ENCODE measurements at places on chromosomes 4 and X.

DNA sequence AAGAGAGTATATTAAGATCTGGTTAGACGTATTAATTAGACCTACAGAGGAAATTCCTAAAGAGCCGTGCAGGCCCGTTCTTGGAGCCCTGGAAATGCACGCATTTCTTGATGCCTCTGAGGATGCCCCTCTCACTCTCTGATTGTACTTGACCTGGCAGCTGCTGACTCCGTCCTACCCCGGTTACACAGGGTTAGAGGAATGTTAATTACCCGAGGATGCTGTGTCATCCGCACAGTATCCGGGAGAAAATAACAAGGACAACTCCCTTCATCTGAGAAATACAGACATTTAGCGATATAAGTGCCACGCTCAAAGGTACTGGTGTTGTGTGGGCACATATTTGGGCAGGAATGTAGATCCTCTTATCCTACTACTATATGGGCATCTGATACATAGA lies 404.6 kb upstream of the FAT1 start:
- DNase-seq: no peak

DNA sequence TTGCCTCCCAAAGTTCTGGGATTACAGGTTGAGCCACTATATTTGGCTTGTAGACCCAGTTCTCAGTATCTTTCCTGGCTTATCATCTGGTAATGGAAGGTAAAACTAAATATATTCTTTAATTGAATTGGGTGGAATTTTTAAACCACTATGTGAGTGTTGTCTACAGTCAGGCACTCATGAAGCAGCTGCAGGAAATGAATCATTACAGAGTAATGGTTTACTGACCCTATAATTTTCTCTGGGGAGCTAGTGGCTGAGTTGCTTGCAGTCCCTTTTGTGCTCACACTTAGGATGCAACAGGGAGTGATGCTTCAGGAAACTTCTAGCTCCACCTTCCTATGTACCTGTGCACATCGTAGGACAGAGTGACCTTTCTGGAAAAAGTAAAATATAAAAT lies 4.1 kb upstream of the UGT2B7 start:
- no peak for DNase-seq

DNA sequence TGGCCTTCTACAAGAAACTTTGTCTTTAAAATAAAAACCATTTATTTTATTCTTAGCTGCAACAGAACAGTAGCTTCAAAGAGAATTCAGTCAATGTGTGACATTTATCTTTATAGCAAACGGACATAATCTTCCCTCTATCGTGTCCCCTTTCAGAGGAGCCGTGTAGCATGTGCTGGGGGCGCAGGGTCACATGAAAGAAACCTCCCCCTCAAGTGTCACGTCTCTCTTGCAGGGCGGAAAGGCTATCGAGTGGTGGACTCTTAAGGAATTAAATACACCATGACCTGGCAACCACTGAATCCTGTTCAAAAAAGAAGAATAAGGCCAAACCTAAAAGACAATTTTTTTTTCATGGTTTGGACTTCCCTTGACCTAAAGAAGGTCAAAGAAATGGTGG lies 40.2 kb downstream of the ZNF827 start:
- DNase-seq: no peak

DNA sequence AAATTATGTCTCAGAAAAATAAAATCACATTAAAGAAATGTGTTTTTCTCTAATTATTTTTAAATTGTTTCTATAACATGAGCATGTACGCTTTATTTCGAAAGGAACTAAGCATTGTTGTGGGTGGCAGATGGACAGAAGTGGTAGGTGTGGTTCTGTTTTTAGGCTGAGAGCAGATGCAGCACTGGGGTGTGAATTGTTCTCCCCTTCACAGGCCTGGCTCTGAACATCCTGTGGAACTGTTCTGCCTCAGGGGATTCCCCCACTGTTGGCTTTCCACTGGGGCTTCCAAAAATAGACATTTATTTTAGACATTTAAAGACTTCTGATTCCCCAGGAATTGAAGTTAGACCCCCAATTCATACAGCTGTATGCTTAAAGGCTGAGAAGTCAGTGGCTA lies 41.9 kb upstream of the PDHA2 start:
- DNase-seq: no peak

DNA sequence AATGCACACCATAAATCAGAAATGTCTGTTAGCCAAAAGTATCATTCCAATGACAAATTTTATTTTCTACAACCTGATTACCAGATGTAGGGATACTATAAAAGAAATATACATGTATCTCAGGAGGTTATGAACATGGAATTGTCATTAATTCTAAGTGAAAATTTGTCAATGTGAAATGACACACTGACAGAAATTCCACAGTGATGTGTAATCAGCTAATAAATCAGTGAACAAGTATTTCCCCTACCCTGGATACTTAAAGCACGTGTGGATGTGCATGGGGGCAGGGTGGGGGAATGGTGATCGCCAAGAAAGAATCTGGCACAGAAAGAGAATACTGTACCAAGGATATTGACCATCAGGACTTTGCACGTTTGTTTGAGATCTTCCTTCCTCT lies 123.6 kb downstream of the SH3RF1 start:
- no peak for DNase-seq

GRCh38 chrX:132292793-132293192 lies 73.5 kb upstream of the RAP2C start:
- no peak for DNase-seq

DNA sequence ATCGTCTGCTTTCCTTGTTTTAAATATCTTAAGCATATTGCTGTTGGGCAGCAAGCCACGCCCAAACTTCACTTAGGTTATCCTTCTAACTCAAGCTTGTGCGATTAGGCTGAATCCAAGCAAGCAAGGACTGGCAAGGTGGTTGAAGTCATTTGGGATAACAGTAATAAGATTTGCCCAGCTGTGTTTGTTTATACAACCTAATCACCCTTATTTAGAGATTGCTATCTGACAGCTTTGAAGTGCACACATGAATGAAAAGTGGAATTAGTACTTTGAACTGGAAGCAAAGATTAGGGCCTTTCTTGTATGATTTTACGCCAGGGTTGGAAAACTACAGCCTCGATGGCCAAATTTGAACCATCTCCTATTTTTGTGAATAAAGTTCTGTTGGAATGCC lies 182.1 kb downstream of the ASB9 start:
- DNase-seq: no peak

DNA sequence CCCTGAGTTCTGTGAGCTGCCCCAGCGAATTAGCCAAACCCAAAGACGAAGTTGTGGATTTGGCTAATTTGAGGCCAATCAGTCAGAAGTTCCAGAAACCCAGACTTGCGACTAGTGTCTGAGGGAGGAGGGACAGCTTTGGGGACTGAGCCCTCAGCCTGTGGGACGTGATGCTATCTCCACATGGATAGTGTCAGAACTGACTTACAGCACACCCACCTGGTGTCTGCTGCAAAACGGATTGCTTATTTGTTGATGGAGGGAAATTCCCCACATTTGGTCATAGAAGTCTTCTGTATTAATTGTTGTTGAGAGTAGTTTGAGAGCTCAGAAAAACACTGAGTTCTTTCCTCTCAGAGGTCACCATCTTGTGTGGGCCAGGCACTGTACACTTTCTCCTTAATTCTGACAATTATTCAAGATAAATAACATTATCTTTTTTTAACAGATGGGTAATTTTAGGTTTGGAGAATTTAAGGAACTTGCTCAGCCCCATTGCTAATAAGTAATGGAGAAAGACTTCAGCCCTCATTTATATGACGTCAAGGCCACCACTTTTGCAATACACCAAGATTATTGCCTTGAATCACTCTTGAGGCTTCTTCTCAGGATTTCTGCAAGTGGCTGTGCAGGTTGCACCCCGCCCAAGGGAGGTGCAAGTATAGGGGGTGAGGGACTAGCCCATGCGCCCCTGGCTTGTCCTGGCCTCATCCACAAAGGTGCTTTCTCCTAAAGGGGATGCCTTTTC lies 16.7 kb downstream of the CLRN2 start:
- DNase-seq: no peak

DNA sequence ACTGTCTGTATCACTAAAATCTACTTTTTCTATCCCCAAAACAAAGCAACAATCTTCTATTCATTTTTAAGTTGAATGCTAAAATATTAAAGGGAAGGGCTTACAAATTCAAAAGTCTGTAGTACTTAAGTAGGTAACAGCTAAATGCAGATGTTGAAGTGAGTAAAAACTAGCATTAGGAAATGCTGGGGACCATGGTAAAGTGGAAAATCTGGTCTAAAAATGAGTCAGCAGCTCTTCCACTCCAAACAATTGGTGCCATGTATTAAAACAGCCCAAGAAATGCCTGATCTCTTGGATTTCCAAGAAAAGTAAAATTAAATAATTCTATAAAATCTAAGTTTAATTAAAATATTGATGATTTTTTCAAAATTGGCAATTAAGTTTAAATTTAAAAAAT lies 73.3 kb upstream of the PPP3CA start:
- no peak for DNase-seq

GRCh38 chr4:91990726-91991125 lies 313.0 kb upstream of the GRID2 start:
- no peak for DNase-seq

- DNase-seq: no peak
These were observed 63.0 kb downstream of the SEC24D start for GRCh38 chr4:118772767-118773428.

DNA sequence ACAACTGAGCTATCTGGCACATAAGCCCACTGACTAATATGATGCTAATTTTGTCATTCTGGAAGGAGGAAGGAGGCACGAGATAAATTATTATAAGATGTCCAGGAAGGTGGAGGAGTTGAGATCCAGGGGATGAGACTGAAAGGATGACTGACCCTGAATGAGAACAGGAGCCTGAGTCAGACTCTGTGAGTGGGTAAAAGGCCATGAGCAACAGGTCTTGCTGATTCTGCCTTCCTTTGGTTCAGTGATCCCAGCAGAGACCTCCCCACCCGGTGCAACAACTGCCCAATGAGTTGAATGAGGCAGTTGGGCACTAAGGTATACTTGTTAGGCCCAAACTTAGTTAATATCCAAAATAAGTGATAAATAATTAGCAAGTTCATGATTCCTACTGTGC lies 238.1 kb upstream of the GPC4 start:
- no peak for DNase-seq

DNA sequence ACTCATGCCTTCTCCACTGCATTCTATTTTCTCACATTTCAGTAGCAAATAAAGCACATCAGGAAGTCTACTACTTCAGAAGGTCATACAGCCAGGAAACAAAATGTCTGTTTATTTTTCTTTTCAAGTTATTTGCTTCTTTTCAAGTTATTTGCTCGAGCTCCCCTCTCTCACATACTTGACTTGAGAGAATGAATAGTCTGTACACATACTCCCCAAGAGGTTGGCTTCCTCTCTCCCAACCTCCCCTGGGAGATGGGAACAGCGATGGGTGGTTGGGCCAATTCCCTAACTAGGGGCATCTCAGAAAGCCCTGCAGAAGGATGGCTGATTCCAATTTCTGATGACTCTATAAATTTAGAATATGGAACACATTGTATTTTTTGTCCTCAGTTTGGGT lies 64.7 kb upstream of the PTPN13 start:
- no peak for DNase-seq

DNA sequence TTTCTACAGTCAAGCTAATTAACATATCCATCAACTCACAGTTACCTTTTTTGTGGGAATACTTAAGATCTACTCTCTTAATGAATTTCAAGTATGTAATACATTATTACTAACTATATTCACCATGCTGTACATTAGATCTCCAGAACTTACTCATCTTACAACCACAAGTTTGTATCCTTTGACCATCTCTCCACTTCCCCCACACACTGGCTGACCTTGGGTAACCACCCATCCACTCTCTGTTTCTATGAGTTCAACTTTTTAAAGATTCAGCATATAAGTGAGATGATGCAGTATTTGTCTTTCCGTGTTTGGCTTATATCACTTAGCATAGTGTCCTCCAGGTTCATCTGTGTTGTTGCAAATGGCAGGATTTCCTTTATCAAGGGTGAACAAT lies 30.5 kb upstream of the MAGED1 start:
- DNase-seq: no peak

DNA sequence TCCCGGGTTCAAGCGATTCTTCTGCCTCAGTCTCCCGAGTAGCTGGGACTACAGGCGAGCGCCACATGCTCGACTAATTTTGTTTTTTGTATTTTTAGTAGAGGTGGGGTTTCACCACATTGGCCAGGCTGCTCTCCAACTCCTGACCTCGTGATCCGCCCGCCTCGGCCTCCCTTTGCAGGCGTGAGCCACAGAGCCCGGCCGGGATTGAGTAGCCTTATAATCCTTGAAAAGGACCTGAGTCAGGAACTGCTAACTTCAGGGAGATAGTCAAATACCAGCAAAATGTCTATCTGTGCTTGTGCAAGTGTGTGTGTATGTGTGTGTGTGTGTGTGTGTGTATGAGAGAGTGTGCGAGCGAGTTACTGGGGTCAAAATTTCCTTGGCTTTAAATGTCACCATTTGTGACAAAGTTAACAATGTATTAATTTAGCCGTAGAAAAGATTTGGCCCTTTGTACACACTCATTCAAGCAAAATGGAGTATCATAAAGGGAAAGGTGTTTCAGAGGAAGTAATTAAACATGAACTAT lies 1.8 kb upstream of the KDM6A start:
- no peak for DNase-seq

- no peak for DNase-seq
These were observed 4.7 kb upstream of the ZNF518B start for GRCh38 chr4:10461850-10462400.

- no peak for DNase-seq
These were observed 143.8 kb downstream of the FBXW7 start for GRCh38 chr4:152392079-152392478.

- no peak for DNase-seq
These were observed 131.2 kb downstream of the GLRA3 start for GRCh38 chr4:174697896-174698295.

GRCh38 chr4:159498446-159499115 lies 395.7 kb downstream of the RAPGEF2 start:
- no peak for DNase-seq

DNA sequence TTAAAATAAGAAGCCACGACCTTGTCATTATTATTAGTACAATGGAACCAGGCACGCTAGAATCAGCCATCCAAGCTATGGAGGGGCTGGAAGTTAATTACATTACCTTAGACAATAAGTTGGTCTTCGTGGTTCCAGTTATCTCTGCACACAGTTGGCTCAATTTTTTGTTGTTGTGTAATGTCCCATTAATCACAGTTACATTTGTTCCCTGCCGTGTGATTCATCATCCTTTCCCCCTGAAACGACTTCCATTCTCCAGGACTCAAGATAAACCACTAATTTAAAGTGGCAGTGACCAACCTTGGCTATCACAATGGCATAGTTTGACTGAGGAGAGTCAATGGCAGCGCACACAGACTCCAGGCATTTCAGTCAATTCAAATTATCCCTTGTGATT lies 905.0 kb downstream of the RAB28 start:
- no peak for DNase-seq

DNA sequence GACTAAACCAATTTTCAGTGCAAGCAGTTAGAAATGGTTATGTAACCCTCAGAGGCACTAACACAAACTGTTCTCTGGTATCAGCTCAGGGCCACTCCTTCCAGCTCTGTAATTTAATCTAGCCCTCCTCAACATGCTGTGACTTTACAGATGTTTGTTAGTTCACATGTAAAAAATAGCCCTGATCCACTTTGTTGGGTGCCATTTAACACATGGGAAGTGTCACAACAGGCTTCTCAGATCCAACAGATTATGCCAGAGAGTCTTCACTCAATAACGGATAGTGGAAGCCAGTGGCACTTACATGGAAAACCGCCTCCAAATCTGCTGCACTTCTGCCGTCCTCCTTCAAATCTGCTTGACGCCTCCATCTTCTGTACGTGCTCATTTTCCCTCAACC lies 51.6 kb downstream of the ATP8A1 start:
- no peak for DNase-seq
